ENCODE measurements at places on chromosomes 1 and 21.

DNA sequence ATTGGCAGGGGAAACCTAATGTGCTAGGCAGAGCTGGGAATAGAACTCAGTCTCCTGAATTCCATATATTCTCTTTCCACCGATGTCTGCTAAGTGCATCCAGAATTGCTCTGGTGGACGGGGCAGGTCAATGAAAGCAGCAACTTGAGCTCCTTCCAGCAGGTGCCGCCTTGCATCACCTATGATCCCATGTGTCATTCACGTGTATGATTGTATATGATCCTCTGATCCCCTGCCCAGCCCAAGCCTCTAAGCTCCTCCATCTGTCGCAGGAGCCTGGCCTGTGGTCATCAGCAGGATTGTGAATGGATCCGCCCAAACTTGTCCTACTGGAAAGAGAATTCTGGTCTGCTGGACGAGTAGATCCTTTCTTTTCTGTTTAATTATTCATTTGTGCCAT is 13.1 kb downstream of the ACTA1 start:
- DNase-seq: no peak

DNA sequence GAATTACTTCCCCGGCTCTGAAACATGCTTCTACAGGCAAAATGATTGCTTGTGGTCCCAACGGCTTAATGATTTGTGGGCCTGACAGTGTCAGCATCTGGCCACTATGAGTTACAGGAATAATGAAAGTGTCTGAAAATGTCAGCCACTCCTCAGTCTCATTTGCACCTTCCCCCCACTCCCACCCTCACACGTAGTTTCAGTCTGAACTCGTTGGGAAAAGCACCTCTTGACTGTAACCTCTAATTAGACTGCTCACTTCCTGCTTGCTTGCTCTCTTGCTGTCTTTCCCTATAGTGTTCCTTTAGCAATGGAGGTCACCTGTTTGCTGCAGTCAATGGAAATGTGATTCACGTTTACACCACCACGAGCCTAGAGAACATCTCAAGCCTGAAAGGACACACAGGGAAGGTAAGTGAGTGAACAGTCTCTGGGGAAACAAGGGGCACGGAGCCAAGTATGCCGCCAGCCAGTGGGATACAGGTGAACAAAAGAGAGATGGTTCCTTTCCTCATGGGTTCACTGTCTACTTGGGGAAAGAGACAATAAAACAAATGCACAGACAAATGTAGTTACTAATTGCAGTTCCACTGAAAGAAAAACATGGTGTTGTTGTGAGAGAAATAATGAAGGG is 27.1 kb downstream of the CFAP57 start:
- DNase-seq: no peak

GRCh38 chr1:15628003-15628402 is 10.7 kb downstream of the DDI2 start:
- DNase-seq: no peak

GRCh38 chr1:4428711-4429110 is 225.7 kb upstream of the AJAP1 start:
- DNase-seq: no peak

DNA sequence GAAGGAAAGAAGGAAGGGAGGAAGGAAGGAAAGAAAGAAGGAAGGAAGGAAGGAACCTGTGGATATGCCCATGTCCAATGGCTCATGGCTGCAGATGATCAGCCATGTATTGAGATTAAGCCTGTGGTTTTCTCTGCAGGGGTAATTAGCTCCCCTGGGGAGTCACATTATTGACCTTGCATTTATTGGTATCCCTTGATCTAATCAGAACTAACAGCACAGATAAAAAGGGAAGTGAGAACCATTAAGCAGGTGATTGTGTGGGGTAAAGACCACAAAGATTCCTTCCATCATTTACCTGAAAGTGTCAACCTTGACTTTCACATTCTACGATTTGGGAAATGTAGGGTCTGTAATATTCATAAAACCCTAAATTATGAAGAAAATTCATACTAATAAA is 390.7 kb downstream of the BRINP2 start:
- DNase-seq: no peak

GRCh38 chr1:79323239-79324025 is 316.9 kb upstream of the ADGRL4 start:
- no peak for DNase-seq

GRCh38 chr1:157245823-157246222 is 107.6 kb upstream of the ETV3 start:
- DNase-seq: no peak

GRCh38 chr1:25780318-25781129 is 19.5 kb upstream of the SELENON start:
- DNase-seq: no peak

GRCh38 chr1:96164053-96164452 is 557.5 kb upstream of the PTBP2 start:
- no peak for DNase-seq

DNA sequence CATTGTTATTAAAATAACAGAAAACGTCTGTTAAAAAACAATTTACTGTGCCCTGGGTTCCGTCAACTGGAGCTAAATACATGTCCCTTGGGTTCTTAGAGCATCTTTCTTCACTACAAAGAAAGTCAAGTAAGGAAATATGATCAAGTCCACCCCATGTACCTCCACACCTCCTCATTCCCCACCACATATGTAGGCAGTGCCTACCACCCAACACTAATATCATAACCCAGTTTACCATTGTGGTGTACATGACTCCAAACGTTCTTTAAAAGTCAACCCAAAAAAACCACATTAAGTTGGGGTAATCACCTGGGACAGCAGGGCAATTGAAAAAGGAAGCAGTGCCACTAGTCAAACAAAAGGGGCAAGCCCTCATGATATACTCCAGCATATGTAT is 7.8 kb upstream of the LRRC52 start:
- DNase-seq: no peak

- DNase-seq: no peak
Measured at GRCh38 chr1:45536886-45537285, 13.7 kb upstream of the AKR1A1 start.

GRCh38 chr1:182249201-182249676 is 142.4 kb downstream of the GLUL start:
- no peak for DNase-seq

DNA sequence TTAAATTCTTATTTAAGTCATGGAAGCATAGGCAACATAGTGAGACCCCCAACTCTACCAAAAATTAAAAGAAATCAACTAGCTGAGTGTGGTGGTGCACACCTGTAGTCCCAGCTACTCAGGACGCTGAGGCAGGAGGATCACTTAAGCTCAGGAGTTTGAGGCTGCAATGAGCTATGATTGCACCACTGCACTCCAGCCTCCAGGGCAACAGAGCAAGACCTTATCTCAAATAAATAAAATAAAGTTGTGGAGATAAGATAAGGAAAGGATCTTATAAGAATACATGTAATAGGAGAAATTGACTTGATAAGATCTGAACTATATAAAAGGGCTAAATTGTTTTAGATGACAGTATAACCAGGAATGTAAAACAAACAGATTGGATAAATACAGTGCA is 2.3 kb upstream of the BATF3 start:
- no peak for DNase-seq

DNA sequence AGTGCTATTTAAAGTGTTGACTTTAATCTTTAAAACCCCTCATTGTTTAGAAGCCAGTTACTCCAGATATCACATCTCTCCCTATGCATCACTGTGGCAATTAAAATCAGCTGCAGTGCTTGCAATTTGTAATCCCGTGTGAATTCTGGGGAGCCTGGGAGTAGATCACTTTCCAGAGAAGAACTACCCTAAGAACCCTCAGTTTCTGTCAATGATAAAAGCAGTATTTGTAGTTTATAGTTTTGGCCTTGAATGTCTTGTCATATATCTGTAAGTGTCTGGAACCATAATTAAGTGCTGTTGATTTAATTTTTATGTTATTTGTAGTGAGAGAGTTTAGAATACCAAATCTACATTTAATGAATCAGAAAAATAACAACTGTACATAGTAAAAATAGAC is 5.5 kb upstream of the SPAG17 start:
- no peak for DNase-seq

DNA sequence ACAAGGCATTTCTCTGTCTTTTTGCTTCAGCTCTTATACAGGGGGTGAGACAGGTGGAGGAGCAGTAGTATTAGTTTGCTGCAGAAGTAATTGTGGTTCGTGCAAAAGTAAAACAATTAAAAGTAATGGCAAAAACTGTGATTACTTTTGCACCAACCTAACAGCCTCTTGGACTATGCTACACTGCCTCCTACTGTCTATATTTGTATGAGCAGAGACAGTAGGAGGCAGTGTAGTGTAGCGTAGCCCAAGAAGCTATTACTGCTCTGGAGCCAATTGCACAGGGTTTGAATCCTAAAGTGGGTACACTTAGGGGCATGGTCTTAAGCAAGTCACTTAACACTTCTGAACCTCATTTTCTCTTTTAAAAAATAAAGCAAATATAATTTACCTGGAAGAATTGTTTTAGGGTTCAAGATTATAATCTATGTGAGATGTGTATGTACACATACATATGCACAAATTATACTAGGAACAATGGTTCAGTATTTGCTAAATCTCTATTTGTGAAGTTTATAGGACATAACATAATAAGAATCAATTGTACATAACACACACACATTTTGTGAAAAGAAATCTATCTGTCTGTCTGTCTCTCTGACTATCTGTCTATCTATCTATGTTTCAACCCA is 103.8 kb downstream of the BRINP3 start:
- no peak for DNase-seq

GRCh38 chr1:98179151-98179773 is 258.4 kb upstream of the DPYD start:
- no peak for DNase-seq

- DNase-seq: no peak
Measured at GRCh38 chr1:14739082-14739832, 140.8 kb downstream of the KAZN start.

- no peak for DNase-seq
Measured at GRCh38 chr1:219883400-219884332, 44.7 kb downstream of the SLC30A10 start.

- no peak for DNase-seq
Measured at GRCh38 chr1:10633416-10633815, 158.7 kb downstream of the PEX14 start.

DNA sequence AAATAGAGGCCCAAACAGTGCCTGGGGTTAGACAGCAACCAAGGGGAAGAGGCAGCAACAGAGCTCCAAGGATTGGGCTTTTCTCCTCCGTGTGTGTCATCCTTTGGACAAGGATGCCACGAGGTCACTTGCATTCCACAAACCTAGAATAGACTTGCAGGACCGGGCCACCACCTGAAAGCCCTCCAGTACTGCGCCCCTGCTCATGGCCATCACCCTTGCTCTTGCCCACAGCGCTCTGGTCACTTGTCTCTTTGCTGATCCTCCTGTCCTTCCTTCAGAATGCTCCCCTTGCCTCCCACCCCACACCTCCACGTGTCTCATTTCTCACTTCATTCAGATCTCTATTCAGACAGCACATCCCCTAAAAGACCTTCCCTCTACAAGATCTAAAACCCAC is 247.4 kb downstream of the MATN1 start:
- DNase-seq: no peak

DNA sequence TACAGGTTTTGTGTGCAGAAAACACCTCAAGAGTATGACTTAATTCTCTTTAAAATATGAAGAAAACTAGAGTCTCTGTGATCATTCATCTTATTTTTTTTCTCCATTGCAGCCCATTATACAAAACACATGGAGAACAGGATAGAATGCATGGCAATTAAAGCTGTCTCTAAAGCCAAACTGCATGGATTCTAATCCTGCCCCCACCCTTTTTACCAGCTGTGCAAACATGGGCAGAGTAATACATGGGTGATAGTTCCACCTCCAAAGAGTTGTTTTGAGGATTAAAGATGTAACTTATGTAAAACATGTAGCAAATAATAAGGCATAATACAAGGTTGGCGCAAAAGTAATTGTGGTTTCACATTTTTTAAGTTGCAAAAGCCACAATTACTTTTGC is 114.4 kb downstream of the CLEC20A start:
- DNase-seq: no peak

DNA sequence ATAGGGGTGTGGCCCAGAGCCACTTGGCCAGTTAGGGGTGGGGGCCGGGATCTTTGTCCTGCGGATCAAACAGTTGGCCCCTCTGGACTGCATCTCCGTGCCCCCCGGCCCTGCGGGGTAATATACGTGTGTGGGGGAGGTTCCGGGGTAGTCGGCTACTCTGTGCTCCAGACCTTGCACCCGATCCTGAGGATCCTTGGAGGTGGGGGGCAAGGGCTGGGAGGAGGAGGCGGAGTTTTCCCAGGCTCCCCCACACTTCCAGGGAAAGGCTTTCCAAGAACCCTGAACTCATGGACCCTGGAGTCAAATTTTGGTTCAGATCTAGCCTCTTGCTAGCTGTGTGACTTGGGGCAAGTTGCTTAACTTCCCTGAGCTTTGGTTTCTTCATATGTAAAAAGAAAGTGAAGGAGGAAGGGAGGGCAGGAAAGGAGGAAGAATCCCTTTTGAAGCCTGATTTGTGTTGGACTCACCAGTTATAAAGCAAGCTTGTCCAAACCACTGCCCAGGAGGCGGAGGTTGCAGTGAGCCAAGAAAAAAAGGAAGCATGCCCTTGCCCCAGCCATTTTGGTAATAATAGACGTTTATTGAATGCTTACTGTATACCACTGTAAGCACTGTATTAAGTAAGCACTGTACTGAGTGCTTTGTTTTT is 686 bp downstream of the MIIP start:
- DNase-seq: peak; percentile 3

DNA sequence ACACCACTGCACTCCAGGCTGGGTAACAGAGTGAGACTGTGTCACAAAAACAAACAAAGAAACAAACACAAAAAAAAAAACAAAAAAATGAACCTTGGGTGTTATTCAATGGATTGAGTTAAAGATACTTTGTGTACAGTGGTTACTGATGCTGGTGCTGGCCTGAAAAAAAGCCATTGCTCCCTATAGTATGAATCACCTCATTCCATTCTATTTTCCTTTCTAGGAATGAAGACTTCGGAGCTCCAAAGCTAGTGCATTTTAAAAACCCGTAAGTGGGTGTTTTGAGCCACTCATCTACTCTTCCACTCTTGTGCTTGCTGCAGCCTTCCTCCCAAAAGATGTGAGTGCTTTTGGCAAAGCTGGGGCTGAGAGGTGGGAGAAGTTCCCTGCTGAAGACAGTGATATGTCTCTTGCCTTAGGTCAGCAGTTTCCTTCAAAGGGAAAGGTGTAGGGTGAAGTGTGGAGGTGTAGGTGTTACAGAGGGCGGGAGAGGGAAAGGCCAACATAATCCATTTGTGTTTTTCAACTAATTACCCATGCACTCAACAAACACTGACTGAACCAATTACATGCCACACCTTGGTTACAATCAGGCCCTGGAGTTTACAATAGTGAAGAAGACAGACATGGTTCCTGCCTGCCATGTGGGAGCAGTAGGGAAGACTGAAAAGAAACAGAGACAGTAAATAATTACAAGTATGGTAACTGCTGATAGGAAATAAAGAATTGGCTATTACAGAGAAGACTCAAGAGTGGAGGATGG is 55.0 kb upstream of the SERBP1 start:
- no peak for DNase-seq
